Hematopoietic multipotent progenitor cell (in vitro differentiated cells): ENCODE measurements at places on chromosomes 5 and 9. TPM values are rescaled to one million over a fixed set of nuclear protein-coding genes. Genes with fewer than 3 reads are reported as not detected.

The MARCOL gene
- not detected for total RNA-seq

The FGF1 gene
- total RNA-seq: not detected

The LMBRD2 gene
- total RNA-seq: 3.8 TPM

The FOXD4L5 gene
- under 0.01 TPM for total RNA-seq

The IL4 gene
- not detected for total RNA-seq

DNA sequence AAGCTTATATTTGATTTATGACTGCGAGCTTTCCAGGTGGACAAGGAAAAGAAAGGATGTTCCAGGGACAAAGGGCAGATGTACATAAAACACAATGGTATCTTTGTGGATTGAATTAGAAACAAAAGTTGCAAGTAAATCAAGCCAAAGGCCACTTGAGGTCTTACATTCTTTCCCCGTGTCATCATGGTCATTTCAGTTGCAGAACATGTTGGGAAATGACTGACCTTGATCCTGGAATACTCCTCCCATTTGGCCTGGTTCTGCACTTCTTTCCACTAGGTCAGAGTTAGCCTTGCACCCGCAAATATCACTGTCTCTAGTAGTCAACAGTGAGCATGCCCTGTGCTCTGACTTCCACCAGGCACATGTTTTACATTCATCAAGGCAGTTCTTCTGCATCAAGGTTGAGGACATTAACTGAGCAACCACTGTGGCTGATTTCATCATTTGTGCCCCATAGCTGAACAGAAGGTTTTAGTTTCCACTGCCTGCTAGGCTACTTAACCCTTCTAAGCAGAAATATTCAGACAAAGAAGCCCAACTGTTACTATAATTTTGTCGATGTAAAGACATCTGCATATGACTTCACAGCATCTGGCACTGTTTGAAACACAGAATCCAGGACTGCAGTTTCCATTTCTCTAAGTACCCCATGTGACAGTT lies 1161.7 kb upstream of the DMAC1 start:
- no peak for DNase-seq

DNA sequence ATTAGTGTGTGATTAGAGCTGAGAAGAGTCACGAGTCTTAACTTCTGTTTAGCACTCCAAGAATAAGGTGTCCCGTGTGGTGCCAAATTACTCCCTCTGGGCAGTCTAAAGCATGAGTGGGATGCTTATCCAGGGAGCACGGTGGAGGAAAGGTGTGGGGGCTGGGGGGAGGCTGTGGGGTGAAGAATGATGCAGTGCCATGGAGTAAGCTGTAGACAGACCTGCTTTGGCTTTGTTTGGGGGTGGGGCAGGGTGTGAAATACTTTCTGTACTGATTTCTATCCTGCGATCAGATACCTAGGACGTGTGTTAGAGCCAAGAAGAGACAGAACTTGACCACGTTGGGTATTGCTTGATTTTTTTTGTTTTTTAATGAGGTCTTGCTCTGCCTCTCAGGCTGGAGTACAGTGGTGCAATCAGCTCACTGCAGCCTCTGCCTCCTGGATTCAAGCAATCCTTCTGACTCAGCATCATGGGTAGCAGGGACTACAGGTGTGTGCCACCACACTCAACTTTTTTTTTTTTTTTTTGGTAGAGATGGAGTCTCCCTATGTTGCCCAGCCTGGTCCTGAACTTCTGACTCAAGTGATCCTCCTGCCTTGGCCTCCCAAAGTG lies 232.8 kb downstream of the MAN2A1 start:
- no peak for DNase-seq

DNA sequence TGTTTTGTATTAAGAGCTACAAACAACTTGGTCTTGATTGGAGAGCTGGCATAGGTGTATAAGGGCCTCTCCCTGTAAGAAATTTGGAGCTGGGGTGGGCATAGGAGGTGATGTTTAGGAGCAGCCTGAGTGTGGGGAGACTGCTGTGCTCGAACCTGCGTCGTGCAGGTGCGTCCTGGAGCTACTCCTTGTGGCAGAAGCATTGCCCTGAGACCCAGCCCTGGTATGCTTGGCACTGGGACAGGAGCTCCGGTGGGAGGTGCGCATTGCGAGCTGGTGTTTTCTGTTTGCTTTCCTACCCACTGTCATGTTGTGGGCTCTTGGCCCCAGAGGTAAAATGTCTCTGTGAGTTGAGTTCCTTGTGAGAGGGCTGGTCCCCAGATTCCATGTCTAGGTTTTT lies 46.4 kb downstream of the EHMT1 start:
- no peak for DNase-seq

GRCh38 chr5:32436553-32437242 lies 7.8 kb downstream of the ZFR start:
- DNase-seq: no peak

GRCh38 chr9:135150981-135151380 lies 63.5 kb downstream of the OLFM1 start:
- DNase-seq: no peak

DNA sequence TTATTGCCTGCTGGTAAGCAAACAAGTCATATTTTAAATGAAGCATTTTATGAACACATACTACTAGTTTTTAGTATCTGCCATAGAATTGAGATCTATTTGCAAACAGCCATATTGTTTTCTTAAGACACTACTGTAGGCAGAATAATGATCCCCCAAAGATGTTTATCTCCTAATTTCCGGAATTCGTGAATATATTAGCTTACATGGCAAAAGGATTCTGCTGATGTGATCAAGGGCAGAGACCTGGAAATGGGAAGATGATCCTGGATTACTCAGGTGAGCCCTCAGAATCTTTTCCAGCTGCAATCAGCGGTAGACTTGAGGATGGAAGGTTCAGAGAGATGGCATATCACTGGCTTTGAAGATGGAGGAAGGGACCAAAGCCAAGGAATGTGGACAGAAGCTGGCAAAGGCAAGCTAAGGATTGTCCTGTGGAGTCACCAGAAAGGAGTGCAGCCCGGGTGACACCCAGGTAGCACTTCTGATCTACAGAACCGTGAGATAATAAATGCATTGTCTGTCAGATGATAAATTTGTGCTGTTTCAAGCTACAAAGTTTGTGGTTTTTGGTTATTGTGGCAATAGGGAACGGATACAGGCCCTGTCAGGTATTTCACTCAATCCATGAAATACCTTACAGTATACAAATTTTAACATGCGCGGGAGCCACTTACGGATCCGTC lies 1.0 kb upstream of the ERCC6L2 start:
- no peak for DNase-seq

DNA sequence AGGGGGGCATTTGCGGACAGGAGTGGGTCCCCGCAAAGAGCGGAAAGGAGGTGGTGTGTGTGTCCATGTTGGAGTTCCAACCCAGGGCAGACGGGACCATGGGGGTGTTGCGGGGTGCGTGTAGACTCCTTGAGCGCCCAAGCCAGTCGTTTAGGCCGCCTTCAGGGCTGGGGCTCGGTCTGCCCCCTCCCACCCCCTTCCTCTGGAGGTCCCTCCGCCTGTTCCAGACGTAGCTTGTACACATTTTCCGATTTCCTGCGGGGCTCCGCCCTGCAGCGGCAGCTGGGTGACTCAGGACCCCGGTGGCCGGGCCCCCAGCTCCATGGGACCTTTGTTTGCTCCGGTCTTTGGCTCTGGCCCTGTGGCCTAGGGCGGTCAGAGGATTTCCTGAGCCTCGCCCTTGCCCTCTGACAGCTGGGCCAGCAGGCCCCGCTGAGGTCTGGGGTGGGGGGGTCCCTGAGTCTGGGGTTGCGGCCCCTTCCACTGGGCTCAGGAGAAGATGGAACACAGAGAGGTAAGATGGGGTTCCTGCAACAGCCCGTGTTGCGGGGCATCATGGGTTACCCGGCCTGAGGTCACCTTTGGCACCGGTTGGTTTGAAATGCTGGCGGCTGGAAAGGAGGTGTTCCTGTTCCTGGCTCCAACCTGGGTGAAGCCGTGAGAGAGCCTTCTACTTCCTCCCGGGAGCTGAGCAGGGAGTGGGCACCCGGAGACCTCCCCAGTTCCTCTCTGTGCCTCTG lies 1.5 kb downstream of the PKN3 start:
- DNase-seq: no peak
